Posterior vena cava (tissue), 2 donors: ENCODE measurements at places on chromosomes 13 and 19. TPM values are rescaled to one million over a fixed set of nuclear protein-coding genes. Genes with fewer than 3 reads are reported as not detected.

MAP1S gene
- total RNA-seq, result 57.0 TPM

PCDH9 gene
- total RNA-seq, result 1.6 TPM

CACNA1A gene
- total RNA-seq, result 5.1 TPM

KLK10 gene
- not detected for total RNA-seq

ADAMTS10 gene
- 43.3 TPM for total RNA-seq

ZNF345 gene
- 5.3 TPM for total RNA-seq
